T follicular helper cell (primary cell): ENCODE measurements at places on chromosomes 3 and 15.

DNA sequence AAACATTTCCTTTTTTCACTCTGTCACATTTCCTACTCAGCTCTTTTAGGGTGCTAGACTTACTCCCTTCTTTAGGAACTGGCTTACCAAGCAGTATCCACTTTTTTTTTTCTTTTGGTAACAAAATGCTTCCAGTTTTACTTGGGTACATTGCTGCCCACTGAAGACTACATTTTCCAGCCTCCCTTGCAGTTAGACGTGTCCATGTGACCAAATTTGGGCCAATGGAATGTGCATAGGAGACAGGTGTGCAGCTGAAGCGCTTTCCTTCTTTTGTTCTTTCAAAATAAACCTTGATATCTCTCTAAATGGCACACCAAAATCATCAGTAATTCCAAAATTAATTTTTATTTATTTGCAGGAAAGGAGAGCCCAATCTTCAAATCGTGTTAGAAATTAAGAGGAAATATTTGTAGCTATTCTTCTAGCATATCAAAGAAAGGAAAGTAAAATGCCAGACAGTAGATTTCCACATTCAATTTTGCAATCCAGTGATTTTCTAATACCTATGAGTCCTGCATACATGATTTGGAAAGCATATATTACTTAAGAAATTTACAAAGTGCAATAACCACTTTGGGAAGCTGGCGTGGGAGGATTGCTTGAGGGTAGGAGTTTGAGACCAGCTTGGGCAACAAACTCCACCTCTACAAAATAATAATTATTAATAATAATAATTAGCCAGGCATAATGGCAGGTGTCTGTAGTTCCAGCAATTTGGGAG is 422.0 kb upstream of the FRG2C start:
- DNase-seq: no peak

GRCh38 chr3:96844204-96844514 is 29.8 kb downstream of the EPHA6 start:
- DNase-seq: no peak

DNA sequence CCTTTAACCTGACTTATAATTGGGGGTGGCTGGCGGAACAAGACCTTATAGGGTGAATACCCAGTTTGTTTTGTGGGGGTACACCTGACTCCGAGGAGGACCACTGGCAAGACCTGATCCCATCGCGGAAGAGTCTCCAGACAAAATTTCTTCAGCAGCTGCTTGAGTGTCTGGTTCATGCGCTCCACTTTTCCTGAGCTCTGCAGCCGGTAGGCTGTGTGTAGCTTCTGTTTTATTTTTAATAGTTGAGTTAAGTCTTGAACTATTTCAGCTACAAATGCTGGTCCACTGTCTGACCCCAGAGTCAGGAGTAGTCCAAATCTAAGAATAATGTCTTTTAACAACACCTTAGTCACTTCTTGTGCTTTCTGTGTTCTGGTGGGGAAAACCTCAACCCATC is 21.2 kb upstream of the NOX5 start:
- DNase-seq: no peak

- no peak for DNase-seq
Measured at GRCh38 chr3:124396339-124396950, 333.8 kb upstream of the UMPS start.

DNA sequence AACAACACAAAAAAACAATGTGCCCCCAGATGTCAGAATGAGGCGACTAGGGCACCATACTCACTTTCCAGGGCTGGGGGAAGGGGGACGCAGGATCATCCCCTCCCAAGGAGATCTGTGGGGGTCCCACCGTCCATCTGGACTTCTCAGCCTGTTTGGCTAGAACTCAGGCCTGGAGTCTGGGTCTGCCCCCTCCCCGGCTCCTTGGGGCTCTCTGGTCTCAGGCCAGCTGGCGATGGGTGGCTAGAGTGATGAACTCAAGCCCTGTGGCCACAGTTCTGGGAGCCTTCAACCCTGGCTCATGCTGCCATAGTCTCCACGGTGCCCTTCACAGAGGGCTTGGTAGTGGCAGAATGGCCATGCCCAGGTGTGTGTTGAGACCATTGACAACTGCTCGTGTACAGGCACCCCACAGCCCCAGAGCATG is 13.6 kb downstream of the ZBTB47 start:
- DNase-seq: no peak

- DNase-seq: no peak
Measured at GRCh38 chr15:56732135-56732885, 999 bp downstream of the ZNF280D start.

DNA sequence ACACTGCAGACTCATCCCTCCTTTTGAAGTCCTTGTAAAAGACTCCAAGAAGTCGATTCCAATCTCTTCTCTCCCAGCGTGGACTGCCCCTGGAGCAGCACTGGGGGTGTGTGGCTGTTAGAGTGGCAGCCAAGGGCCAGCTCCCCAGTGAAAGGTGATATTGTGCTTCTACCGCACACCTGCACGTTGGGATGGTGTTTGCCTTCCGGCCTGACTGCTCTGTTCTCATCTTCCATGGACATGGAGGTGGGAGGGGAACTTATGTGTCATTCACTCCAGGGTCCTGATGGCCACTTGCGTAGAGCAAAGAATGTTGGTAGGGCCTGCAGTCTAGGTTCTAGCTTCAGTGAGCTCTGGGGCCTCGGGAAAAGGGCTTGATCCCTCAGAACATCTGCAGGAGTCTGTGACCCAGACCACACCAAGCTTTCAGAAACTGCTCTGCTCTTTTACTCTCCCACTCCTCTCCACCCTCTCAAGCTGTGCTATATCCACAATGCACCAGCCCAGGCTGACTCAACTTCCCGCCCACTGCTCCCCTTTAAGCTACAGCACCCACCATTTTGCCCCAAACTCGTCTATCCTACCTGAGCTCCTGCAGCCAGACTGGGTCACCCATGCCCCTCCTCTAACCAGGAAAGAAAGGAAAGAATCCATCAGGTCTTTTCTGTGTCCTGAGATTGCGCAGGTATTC is 31.3 kb downstream of the LIPC start:
- no peak for DNase-seq

- no peak for DNase-seq
Measured at GRCh38 chr15:28963711-28964081, 77.9 kb downstream of the APBA2 start.

GRCh38 chr3:16252988-16253387 is 11.8 kb downstream of the DPH3 start:
- DNase-seq: no peak

GRCh38 chr3:146342989-146343388 is 92.1 kb upstream of the PLSCR4 start:
- no peak for DNase-seq

DNA sequence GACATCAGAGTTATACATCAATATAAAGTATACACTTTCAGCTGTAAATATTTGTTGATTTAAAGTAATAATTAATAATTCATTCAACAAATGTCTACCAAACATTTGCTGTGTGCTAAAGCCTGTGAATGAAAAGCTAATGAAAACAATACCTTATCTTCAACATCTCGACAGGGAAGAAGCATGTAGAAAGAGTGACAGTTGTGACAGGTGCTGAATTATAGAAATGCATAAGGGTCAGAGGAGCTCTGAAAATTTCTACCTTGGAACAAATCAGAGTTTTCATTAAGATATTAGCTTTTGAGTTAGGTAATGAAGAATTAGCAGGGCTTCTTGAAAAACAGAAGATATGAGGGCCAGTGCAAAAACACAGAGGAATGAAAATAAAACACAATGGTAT is 739.2 kb downstream of the VGLL3 start:
- DNase-seq: no peak

DNA sequence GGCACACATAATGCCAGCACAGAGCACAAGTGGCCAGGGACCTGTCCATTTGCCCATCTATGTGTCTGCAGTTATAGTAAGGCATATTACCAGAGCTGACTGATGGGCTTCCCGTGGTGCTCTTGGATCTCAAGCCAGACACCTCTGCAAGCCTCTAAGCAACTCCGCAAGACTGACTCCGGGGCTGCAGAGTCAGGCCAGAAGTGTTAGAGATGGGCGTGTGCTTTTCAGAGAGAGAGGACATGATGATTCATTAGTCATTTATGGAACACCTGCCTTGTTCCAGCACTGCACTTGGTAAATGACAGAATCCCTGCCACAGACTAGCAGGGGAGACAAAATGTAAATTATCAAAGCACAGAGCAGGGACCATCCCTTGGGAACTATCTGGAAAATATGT is 559.0 kb downstream of the PDCD6IP start:
- no peak for DNase-seq

DNA sequence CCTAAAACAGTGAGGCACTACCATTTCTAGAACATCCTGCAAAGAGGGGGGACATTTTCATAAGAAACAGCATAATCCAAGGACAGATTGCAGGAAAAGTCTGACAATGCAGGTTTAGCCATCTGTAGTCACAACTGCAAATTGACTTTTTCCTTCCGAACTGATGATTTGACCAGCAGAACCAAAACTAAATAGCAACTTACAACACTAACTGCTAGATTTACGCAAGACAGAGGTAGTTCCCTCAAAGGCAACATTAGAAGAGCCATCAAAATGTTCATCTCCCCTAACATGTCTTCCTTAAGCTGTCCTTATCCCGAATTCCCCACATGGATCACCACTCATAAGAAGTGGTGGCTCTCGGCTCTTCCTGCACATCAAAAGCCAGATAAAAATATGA is 129.6 kb downstream of the GADL1 start:
- DNase-seq: no peak

DNA sequence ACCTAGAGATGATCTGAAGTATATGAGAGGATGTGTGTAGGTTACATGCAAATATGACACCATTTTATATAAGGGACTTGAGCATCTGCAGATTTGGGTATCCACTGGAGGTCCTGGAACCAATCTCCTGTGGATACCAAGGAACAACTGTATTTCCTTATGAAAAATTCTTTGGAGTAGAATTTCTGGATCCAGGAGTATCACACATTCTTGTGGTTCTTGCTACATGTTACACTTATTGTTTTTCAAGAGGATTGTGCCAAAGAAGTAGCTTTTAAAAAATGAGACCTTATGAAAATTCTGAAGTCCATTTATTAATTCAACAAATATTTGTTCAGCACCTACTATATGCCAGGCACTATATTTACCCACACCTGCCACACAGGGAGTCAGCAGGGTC is 15.7 kb upstream of the TBC1D23 start:
- DNase-seq: no peak

DNA sequence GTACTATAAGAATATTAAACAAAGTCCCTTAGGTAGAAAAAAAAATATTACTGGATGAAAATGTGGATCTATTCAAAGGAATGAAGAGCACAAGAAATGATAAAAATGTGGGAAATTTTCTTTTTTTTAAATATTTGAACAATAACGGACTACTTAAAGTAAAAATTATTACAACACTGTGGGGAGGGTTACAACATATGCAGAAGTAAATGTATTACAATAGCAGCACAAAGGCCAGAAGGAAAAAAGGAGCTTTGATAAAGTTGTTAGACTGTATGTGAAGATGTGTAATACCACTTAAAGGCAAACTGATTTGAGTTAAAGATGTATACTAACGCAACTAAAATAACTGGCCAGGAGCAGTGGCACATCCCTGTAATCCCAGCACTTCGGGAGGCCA is 427.1 kb downstream of the SHQ1 start:
- no peak for DNase-seq

- no peak for DNase-seq
Measured at GRCh38 chr3:196496183-196496582, 7.4 kb downstream of the RNF168 start.

DNA sequence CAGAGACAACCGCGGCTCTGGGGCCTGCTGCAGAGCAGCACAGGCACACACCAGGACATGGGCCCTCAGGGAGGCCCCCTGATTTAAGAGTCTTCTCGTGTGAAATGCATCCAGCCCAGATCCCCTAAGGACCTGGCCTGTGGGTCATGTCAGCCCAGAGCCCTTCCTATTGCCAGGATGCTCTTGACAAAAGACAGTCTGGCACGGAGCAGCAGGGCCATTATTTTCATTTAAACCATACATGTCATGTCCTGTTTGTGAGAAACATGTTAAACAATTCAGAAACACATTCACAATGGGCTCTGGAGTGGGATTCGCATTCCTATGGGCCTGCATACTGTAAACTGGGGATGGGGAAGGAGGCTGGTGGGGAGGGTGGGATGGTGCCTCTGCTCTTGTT is 367.4 kb upstream of the WNT5A start:
- DNase-seq: no peak
